ENCODE measurements at places on chromosomes 7 and 10. TPM values are rescaled to one million over a fixed set of nuclear protein-coding genes. Genes with fewer than 3 reads are reported as not detected.

DNA sequence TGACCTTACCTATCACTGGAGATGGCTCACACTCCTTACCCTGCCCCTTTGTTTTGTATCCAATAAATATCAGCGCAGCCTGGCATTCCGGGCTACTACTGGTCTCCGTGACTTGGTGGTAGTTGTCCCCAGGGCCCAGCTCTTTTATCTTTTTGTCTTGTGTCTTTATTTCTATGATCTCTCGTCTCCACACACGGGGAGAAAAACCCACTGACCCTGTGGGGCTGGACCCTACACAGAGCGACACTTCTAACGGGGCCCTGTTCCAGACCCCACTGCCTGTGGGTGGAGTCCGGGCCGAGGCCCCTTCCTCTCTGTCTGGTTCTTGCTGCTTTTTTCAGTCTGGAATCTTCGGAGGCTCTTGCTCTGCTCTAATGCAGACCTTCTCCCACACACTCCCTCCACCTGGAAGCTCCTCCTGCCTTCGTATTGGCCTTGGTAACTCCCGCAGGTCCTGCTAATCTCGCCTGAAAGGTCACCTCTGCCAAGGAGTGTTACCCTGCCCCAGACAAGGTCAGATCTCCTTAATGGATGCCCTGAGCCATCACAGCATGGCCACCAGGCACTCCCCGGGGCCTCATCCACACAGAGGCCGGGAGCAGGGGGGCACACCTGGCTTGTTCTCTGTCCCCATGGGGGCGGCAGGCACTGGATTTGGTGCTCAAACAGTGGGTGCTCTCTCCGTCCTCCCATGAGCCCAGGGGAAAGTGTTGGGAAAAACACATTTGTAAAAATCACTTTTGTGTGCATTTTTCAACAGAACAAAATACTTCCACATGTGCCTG is 531.7 kb downstream of the PTPRN2 start:
- H3K27ac ChIP-seq, result no peak overlapping the region
- H3K4me3 ChIP-seq, result no peak overlapping the region
- H3K4me1 ChIP-seq, result no peaks in the 10 kb centered on the region
- no peaks in the 10 kb centered on the region for H3K27me3 ChIP-seq

MBLAC1 gene
- 1.8 TPM for total RNA-seq

FGL2 gene
- 6.3 TPM for total RNA-seq

DNA sequence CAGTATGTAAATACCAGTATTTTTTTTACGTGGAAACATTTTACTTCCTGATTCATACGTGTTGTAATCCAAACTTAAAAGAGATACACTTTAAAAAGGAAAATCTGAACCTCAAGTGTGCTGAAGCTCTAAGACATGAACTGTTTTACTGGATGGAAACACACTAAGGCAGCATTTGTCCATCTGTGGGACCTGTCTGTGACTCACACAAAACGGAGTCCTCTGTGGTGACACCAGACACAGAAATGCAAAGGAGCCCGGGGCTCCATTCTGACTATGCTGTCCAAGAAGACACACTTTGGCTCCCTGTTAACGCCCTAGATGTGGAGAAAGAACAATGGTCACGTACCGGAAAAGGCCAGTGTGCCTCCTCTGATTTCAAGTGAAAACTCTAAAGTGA is 23.9 kb downstream of the RNF133 start:
- H3K27ac ChIP-seq, result no peak overlapping the region
- no peaks in the 10 kb centered on the region for H3K4me1 ChIP-seq
- DNase-seq, result no peak
- no peaks in the 10 kb centered on the region for H3K36me3 ChIP-seq
- H3K4me3 ChIP-seq, result no peak overlapping the region

TFEC gene
- 1.2 TPM for total RNA-seq

CLRN3 gene
- total RNA-seq, result 0.69 TPM

GRCh38 chr10:103114876-103115275 is 78.2 kb downstream of the NT5C2 start:
- no peaks in the 10 kb centered on the region for H3K27me3 ChIP-seq
- H3K36me3 ChIP-seq, result no peaks in the 10 kb centered on the region
- no peak for DNase-seq
- peaks cover 8% of the 10 kb centered on the region for H3K4me1 ChIP-seq

DNA sequence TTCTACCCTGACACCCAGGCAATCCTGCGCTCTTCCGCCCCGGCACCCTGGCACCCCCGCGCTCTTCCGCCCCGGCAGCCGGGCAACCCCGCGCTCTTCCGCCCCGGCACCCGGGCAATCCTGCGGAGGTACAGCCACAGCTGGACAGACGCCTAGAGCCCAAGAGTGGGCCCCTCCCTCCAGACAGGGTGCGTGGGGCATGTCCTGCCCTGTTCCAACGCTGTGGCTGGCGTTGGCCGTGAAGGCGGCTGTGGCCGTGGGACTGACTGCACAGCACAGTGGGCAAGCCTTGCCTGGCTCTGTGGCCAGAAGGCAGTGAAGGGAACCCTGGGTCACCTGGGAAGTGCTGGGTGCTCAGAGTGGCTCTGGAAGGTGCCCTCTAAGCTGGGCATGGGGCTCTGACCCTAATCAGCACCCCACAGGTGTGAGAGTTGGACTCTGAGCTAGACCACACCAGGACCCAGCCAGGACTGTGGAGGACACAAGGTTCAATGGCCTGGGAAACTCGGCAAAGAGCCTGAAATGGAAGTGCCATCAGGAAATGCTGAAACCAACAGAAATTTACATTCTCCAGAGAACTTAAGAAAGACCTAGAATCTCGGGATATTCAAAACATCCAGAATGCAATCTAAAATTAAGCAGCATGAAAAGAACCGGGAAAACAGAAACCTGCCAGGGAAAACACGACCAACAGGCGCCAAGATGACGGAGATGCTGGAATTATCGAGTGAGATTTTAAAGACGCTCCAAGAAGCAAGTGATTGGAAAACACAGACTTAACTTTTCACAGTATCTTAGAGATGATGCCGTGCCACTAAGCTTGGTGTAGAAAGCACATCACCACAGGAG is 253.6 kb downstream of the ELFN1 start:
- DNase-seq, result peak; percentile 13
- H3K4me1 ChIP-seq, result peaks cover 7% of the 10 kb centered on the region
- no peaks in the 10 kb centered on the region for H3K27me3 ChIP-seq
- H3K4me3 ChIP-seq, result no peak overlapping the region
- no peaks in the 10 kb centered on the region for H3K36me3 ChIP-seq
- no peak overlapping the region for H3K27ac ChIP-seq

DNA sequence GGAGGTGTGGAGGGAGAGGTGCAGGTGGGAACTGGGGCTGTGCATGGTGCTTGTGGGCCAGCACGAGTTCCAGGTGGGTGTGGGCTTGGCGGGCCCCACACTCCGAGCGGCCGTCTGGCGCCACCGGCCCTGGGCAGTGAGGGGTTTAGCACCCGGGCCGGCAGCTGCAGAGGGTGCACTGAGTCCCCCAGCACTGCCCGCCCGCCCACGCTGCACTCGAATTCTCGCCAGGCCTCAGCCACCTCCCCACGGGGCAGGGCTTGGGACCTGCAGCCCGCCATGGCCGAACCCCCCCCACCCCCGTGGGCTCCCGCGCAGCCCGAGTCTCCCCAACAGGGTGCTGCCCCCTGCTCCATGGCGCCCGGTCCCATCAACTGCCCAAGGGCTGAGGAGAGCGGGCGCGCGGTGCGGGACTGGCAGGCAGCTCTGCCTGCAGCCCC is 810.2 kb downstream of the PCDH15 start:
- no peak overlapping the region for H3K27ac ChIP-seq
- H3K4me1 ChIP-seq, result no peaks in the 10 kb centered on the region
- H3K36me3 ChIP-seq, result no peaks in the 10 kb centered on the region
- no peak for DNase-seq
- no peak overlapping the region for H3K4me3 ChIP-seq
- no peaks in the 10 kb centered on the region for H3K27me3 ChIP-seq

RADIL gene
- 5.5 TPM for total RNA-seq

DNA sequence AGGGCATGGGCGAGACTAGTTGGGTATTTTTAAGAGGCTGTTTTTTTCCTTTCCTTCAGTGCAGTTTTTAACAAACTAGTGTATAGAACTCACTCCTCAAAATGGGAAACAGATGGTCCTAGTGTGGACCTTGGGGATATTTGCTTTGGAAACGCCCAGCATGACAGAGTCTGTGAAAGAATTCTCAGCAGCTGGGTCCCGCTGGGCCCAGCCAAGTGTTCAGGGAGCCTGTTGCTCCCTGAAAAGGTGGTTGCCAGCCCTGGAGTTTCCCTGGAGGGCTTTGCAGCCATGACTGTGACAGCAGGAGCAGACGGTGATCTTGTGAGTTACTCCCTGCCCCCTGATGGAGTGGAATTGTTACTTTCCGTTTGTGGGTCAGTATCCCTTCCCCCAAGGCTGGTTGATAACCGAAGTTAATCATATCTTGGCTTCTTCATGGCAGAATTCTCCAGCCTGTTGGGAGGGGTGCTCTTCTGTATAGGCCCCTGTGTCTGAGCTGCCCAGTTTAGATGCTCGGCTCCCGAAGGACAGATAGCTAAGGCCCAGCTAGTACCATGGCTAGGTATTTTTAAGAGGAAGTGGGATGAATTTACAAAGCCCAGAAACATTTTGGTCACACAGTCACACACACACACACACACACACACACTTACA is 278.6 kb upstream of the HABP2 start:
- no peak overlapping the region for H3K27ac ChIP-seq
- no peaks in the 10 kb centered on the region for H3K27me3 ChIP-seq
- DNase-seq, result no peak
- no peaks in the 10 kb centered on the region for H3K36me3 ChIP-seq
- H3K4me1 ChIP-seq, result no peaks in the 10 kb centered on the region

GRCh38 chr7:50274361-50274760 is 30.2 kb upstream of the IKZF1 start:
- H3K27ac ChIP-seq, result no peak overlapping the region
- no peaks in the 10 kb centered on the region for H3K36me3 ChIP-seq
- H3K27me3 ChIP-seq, result no peaks in the 10 kb centered on the region
- H3K4me1 ChIP-seq, result no peaks in the 10 kb centered on the region

HBP1 gene
- total RNA-seq, result 32.9 TPM

GRCh38 chr10:49001402-49001801 is 61.8 kb upstream of the LRRC18 start:
- H3K36me3 ChIP-seq, result no peaks in the 10 kb centered on the region
- no peaks in the 10 kb centered on the region for H3K4me1 ChIP-seq
- DNase-seq, result no peak
- H3K27ac ChIP-seq, result no peak overlapping the region
- H3K27me3 ChIP-seq, result no peaks in the 10 kb centered on the region

GRCh38 chr7:1679966-1680730 is 10.1 kb downstream of the ELFN1 start:
- no peaks in the 10 kb centered on the region for H3K36me3 ChIP-seq
- H3K4me3 ChIP-seq, result no peak overlapping the region

DNA sequence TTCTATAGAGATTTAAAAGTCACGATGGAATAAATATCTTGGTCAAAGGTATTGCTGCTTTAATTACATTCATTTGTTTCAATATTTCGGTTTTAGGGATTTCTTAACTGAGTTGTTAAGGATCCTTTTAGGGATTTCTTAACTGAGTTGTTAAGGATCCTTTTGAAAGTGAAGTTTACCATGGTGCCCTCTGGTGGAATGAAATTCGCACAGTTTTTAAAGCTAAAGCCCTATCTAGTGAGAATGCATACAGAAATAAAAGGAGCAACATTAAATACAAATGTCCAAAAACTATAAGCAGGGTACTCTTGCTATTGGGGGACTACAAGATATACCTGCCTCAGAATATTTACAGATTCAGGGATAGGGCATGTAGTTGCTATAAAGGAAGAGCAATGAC is 193.7 kb downstream of the RNLS start:
- H3K4me1 ChIP-seq, result peaks cover 24% of the 10 kb centered on the region
- H3K36me3 ChIP-seq, result no peaks in the 10 kb centered on the region
- H3K27me3 ChIP-seq, result no peaks in the 10 kb centered on the region
- DNase-seq, result peak; percentile 31

DNA sequence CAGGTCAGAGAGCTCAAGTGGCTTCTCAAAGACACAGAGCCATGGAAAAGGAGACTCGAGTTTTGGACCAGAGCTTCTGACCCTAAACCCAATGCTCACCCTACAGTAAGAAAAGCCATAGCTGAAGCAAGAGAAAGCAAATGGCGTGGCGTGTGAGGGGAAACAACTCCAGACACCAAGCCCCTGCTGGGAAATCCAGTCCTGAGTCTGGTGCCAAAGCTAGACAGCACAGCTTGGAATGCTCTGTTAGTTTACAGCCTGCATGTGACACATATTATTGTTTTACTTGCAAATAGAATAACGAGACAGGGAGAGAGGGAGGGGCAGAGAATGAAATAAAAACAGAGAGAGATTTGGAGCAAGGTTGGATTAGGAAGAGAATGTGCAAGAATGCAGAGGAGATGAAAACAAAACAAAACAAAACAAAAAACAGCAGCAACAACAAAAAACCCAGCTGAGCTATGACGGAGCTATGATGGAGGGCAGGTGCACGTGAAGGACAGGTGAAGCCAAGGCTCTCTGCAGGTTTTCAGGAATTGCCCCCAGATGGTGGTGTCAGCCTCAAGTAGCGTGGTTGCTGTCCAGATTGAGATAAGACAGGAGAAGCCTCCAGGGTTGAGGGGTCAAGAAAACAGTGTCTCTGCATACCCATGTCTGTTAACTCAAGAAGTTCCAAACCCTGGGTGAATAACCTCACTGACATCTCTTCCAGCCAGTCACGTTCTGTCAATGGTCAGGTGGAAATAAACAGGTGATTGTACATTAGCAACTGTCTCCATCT is 69.7 kb upstream of the LRRC18 start:
- H3K27ac ChIP-seq, result no peak overlapping the region
- no peak overlapping the region for H3K4me3 ChIP-seq
- no peaks in the 10 kb centered on the region for H3K27me3 ChIP-seq
- H3K4me1 ChIP-seq, result no peaks in the 10 kb centered on the region
- no peaks in the 10 kb centered on the region for H3K36me3 ChIP-seq
- DNase-seq, result no peak

DNA sequence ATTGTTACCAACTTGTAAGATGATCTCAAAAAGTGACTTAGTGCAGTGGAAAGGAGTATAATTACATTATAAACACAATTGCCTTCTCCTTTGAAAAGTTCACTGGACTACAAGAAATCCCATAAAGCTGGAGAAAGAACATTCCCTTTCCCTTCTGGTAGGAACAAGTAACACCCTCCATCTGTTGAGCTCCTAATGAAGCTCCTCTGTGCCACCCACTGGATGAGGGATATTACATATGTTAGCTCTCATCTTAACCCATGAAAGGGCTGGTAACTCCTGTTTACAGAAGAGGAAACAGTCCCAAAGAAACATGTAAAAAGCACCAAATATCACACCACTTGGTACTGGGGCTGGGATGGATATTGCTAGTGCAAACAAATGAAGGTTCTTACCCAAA is 8.1 kb downstream of the PGAM1 start:
- DNase-seq, result no peak
- H3K4me3 ChIP-seq, result no peak overlapping the region
- no peaks in the 10 kb centered on the region for H3K4me1 ChIP-seq
- H3K27me3 ChIP-seq, result no peaks in the 10 kb centered on the region
- no peak overlapping the region for H3K27ac ChIP-seq

STAMBPL1 gene
- 3.5 TPM for total RNA-seq

CAMK2G gene
- total RNA-seq, result 7.4 TPM

FGFBP3 gene
- 0.76 TPM for total RNA-seq

GRCh38 chr10:121133901-121134300 is 282.7 kb downstream of the WDR11 start:
- DNase-seq, result no peak
- H3K4me1 ChIP-seq, result no peaks in the 10 kb centered on the region
- no peaks in the 10 kb centered on the region for H3K36me3 ChIP-seq
- no peak overlapping the region for H3K27ac ChIP-seq
- H3K4me3 ChIP-seq, result no peak overlapping the region

GRCh38 chr10:87753995-87754866 is 63.8 kb downstream of the ATAD1 start:
- no peak for DNase-seq
- no peaks in the 10 kb centered on the region for H3K36me3 ChIP-seq
- H3K4me1 ChIP-seq, result no peaks in the 10 kb centered on the region
- no peaks in the 10 kb centered on the region for H3K27me3 ChIP-seq
- H3K4me3 ChIP-seq, result no peak overlapping the region
- no peak overlapping the region for H3K27ac ChIP-seq
